NCI-H1930 (cell line): ENCODE measurements at places on chromosomes 4 and X.

- no peak for DNase-seq
These were observed 62.3 kb downstream of the STAG2 start for GRCh38 chrX:124023838-124024238.

GRCh38 chr4:114249976-114250375 is 270.5 kb upstream of the ARSJ start:
- DNase-seq, result no peak

DNA sequence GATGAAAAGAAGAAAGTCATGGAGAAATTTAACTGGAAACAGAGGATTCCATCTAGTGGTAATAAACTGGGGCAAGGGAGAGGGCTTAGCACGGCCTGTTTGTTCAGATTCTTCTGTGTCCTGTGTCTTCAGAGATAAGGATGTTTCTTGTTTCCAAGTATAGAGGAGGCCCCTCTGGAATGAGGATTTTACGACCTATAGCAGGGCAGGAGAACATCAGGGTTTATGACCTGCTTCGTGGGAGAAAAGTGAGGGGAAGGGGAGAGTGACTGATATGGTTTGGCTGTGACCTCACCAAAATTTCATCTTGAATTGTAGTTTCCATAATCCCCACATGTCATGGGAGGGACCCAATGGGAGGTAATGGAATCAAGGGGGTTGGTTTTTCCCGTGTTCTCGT is 93.0 kb upstream of the LDB2 start:
- DNase-seq, result no peak

DNA sequence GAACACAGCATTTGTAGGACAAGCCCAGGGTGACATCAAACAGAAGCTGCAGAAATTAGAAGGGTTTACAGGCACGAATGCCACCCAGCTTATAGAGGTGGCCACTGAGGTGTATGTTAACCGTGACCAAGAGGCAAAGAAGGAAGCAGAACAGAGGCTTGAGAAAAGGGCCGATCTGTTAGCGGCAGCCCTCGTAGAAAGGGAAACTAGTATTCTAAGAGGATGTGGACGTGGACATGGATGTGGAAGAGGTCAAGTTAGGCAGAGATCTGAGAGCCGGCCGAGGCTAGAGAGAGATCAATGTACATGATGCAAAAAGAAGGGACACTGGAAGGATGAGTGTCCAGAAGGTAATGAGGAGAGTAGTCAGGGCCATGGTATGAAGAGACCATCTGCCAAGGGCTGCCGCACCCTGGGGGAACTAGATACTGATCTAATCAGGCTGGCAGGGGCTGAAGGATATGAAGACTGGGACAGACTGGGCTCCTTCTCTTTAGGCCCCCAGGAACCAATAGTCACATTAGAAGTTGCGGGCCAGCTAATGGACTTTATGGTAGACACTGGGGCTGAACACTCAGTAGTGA is 27.5 kb downstream of the LIAS start:
- DNase-seq, result no peak

DNA sequence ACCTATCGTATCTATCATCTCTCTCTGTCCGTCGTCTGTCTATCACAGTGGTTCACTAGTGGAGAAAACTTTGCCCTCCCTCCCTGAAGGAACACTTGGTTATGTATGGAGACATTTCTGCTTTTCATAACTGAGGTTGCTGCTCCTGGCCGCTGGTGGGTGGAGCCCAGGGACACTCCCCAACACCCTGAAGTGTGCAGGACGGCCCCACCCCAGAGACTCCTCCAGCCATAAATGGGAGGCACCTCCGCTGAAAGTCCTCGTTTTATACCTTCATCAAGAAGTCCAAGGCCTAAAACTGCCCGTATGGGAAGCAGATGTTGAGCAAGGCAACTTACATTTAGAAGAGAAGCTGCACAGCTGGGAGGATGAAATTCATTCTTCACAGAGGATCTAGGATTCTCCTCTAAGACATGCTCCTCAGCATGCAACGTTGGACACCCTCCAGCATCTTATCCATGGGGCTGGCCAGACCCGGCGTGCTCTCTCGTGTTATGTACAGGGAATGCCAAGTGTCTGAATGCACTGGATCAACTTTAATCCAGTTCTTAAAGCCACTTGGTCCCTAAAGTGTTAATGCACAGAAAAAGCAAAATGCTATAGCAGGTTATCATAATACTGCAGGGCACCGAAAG is 43.5 kb downstream of the PRKX start:
- no peak for DNase-seq

GRCh38 chrX:118717678-118718391 is 9.6 kb upstream of the IL13RA1 start:
- DNase-seq, result no peak

GRCh38 chr4:121462660-121463261 is 81.9 kb upstream of the QRFPR start:
- peak; percentile 8 for DNase-seq

GRCh38 chr4:6951880-6952381 is 42.3 kb downstream of the TBC1D14 start:
- no peak for DNase-seq

GRCh38 chr4:9812501-9813340 is 31.3 kb downstream of the DRD5 start:
- no peak for DNase-seq

GRCh38 chr4:17317526-17317925 is 194.4 kb downstream of the QDPR start:
- DNase-seq, result no peak

DNA sequence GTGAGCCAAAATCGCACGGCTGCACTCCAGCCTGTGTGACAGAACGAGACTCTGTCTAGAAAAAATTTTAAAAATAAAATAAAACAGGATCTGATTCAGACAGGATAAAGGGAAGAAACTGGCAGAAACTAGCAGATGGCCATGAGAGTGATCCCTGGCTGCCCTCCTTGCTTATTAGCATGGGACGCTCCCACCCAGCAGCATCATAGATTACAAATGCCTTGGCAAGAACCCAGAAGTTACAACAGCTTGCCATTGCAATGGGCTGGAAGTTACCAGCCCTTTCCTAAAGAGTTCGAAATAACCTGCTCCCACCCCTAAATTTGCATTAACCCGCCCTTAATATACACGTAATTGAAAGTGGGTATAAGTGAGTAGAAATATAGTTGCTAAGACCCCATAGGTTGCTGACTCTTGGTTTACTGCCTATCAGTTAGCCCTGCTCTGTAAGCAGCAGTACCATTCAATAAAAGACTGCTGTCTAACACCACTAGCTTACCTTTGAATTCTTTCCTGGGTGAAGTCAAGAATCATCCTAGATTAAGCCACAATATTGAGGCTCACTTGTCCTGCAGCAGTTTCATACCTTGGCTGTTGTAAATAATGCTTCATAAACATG is 9.1 kb upstream of the XAGE2 start:
- DNase-seq, result no peak

GRCh38 chr4:88219099-88219498 is 60.7 kb upstream of the ABCG2 start:
- DNase-seq, result no peak
